Memory B cell (primary cell): ENCODE measurements at places on chromosomes 4 and X.

DNA sequence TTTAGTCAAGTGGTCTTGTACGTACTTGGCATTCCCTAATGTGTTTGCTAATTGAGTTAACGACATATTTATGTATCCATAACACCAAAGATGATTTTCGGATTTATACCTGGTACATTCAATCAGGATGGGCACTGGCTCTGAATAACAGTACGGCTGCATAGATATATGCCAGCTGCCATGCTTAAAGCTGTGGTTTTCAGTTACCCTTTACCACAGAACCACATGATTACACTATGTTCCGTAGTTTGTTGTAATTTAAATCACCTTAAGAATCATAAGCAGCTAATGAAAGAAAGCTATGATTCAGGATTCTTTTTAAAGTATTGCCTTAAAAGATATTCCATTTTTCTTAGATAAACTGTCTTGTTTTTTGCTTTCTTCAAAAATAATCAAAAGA, 53.6 kb downstream of the FIP1L1 start:
- no peak for DNase-seq

DNA sequence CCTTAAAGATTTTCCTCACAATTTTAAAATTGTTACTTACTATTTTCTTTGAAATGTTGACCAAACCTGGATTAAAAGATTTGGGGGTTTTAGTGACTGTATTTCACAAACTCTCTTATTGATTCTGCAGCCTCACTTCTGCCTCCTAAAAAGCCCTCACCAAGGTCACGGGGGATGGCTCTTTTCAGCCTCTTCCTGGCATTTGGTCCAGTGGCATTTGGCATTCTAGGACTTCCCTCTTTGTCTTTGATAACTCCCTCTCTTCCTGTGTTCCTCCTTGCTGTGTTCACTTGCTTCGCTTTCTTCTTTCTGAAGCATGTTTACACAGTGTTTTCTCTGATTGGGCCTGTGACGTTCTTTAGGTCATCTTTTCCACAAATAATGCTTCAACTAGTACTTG, 21.5 kb downstream of the PKD2 start:
- DNase-seq: no peak

- DNase-seq: no peak
These were observed 58.9 kb upstream of the NFKB1 start for GRCh38 chr4:102441978-102442911.

DNA sequence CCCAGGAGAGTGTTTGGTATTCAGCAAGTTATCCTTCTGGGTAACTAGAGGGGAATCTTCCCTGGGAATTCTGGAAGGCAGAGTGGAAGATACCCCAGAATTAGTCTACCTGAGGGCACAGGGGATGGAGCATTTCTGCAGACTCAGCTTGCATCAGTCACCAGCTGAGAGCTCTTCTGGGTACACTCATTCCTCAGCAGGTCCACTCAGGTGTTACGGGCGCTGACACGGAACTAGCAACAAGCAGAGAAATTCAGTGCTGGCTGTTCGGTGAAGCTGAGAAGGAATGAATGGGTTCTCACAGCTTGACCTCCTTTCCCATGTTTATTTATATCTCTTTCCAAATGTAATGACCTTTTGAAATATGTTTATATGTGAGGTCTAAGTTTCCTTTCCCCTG, 106.0 kb upstream of the PNPLA4 start:
- no peak for DNase-seq

DNA sequence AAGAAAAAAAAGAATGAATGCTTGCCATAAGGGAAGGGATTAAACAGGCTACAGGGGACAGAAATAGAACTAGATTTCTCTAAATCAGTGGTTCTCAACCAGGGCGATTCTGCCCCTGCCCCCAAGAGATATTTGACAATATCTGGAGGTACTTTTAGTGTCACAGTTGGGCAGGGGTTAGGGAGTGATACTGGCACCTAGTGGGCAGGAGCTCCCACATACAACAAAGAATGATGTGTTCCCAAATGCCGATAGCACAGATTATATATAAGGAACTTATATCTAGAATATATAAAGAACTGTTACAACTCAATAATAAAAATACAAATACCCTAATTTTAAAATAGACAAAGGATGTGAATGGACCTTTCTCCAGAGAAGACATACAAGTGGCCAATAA, 14.7 kb downstream of the S100G start:
- no peak for DNase-seq
